Body of pancreas (tissue), 4 donors: ENCODE measurements at places on chromosomes 2 and 18. TPM values are rescaled to one million over a fixed set of nuclear protein-coding genes. Genes with fewer than 3 reads are reported as not detected.

- H3K4me1 ChIP-seq: no peaks in the 10 kb centered on the region
- H3K4me3 ChIP-seq: no peak overlapping the region
- no peak for DNase-seq
- no peaks in the 10 kb centered on the region for H3K27me3 ChIP-seq
- no peaks in the 10 kb centered on the region for H3K36me3 ChIP-seq
Measured at GRCh38 chr2:172182624-172183023, 79.9 kb upstream of the DLX2 start.

DNA sequence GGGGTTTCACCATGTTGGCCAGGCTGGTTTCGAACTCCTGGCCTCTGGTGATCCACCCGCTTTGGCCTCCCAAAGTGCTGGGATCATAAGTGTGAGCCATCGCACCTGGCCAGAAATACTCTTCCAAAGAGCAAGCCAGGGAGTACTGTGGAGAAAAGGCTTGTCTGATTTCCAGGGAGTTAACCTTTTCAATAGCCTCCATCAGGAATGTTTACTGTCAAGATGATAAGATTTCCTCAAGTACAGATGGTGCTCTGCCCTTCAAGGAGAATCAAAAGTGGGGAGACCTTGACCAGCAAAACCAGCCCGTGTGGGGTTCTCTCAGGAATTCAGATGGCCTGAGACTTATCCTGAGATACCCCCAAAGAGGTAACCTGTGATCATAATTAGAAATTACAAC, 237.2 kb downstream of the PRKCE start:
- no peak for DNase-seq
- peaks cover 67% of the 10 kb centered on the region for H3K4me1 ChIP-seq
- H3K27me3 ChIP-seq: no peaks in the 10 kb centered on the region
- H3K4me3 ChIP-seq: no peak overlapping the region
- H3K36me3 ChIP-seq: no peaks in the 10 kb centered on the region

DNA sequence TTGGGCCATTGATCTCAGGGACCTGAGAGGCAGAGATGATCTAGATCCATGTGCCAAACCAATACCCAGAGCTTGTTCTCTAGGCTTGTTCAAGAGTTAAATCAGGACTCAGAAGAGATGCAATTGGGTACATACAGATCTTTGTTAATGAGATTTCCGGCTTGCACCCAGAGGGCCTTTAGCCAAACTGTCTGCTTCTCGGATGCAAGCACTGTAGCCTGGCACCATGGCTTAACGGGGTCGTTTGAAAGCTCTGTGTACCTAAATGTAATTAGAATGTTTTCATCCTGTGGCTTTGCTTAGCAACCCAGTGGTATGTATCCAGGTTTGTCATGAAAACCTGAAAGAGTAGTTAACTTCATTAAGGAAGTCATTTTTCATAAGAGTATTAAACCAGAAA, 94.2 kb downstream of the TPGS2 start:
- no peaks in the 10 kb centered on the region for H3K4me1 ChIP-seq
- no peaks in the 10 kb centered on the region for H3K27me3 ChIP-seq
- no peak for DNase-seq
- no peak overlapping the region for H3K27ac ChIP-seq

DNA sequence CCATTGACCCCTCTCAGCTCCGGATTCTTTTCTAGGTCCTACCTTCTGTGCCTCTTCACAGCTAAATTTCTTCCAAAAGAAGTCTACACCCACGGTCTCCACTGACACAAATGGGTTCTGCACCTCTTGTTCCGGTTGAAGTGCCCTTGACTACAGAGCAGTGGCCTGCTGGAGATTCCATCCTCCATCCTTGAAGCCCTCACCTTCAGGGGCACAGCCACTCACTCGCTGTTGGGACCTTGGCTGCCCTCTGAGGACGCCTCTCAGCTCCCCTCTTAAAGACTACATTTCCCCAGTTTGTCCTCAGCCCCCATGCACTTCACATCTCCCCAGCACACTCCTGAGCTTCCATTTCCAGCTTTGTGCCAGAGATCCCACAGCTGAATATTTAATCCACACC, 226.3 kb downstream of the ATAD2B start:
- H3K27me3 ChIP-seq: no peaks in the 10 kb centered on the region
- H3K4me1 ChIP-seq: no peaks in the 10 kb centered on the region
- DNase-seq: no peak
- no peaks in the 10 kb centered on the region for H3K36me3 ChIP-seq
- H3K27ac ChIP-seq: no peak overlapping the region
- H3K4me3 ChIP-seq: no peak overlapping the region

DNA sequence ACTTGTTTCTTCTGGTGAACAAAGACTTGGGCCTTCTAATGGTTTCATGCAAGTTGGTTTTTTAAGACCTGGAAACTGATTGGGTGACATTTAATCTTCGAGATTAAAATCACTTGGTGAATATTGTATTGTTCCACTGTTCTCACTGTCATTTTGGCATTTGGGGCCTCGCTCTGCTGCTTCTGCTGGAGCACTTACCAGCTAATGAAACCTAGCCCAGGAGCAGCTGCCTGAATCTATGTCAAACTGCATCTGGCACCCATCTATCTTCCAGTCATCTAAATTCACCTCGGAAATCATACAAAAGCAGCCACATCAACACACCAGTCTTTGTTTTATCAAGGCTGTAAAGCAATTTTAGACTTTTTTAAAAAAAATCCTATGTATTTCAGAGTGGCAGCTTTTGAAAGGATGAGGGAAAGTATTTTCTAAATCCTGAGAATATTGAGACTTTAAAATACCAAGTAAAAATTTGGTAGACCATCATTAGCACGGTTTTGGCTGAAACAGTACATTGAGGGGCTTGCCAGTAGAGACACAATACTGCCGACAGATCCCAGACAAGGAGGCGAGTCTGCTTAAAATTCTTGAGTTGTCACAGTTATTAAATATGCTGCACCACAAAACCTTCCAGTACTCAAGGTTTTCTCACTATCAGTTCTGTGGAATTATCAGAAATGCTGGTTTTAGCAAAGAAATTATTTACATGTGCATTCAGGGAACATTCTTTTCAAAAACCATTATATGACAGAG, 26.1 kb upstream of the SERTAD2 start:
- no peak overlapping the region for H3K4me3 ChIP-seq
- H3K27ac ChIP-seq: no peak overlapping the region
- no peaks in the 10 kb centered on the region for H3K36me3 ChIP-seq
- no peaks in the 10 kb centered on the region for H3K4me1 ChIP-seq
- H3K27me3 ChIP-seq: no peaks in the 10 kb centered on the region

GRCh38 chr2:158495175-158495574, 38.4 kb downstream of the PKP4 start:
- H3K4me3 ChIP-seq: no peak overlapping the region
- H3K27me3 ChIP-seq: no peaks in the 10 kb centered on the region
- H3K4me1 ChIP-seq: peaks cover 27% of the 10 kb centered on the region
- no peaks in the 10 kb centered on the region for H3K36me3 ChIP-seq
- H3K27ac ChIP-seq: no peak overlapping the region

DNA sequence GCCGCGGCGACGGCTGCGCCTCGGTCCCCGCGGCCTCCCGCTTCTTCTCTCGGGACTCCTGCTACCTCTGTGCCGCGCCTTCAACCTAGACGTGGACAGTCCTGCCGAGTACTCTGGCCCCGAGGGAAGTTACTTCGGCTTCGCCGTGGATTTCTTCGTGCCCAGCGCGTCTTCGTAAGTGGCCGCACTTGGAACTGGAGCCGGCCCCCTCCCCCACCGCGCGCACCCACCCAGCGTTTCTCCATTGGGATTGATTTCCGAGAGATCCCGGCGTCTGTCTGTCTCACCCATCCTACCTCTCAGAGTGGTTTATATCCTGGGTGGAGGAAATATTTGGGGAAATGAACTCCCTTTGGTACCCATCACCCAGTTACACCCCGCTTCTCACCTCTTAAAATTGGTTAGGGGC, 498 bp downstream of the ITGAV start:
- H3K36me3 ChIP-seq: no peaks in the 10 kb centered on the region
- H3K4me3 ChIP-seq: peak overlapping the region; percentile 43
- H3K27me3 ChIP-seq: no peaks in the 10 kb centered on the region
- H3K4me1 ChIP-seq: peaks cover 41% of the 10 kb centered on the region

GRCh38 chr2:190767821-190768220, 112.8 kb upstream of the GLS start:
- no peak overlapping the region for H3K4me3 ChIP-seq
- DNase-seq: no peak
- no peaks in the 10 kb centered on the region for H3K27me3 ChIP-seq
- H3K4me1 ChIP-seq: no peaks in the 10 kb centered on the region
- no peaks in the 10 kb centered on the region for H3K36me3 ChIP-seq

DNA sequence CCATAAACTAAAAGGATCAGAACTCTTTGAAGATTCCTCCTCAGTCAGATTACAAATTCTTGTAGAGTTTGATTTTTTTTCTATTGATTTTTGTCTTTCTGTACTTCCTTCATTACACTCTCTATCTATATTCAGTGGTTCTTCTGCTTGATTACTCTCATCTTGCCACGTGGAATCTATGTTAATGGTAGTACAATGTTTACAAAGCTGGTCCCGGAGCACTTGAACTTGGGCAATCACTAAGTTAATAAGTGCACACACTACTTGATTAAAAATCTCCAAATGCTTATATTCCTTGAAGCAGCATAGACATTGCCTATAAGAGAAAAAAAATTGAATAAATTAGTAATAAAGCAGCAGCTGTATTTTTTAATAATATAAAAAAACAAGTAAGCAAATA, 65.1 kb downstream of the USP34 start:
- no peak overlapping the region for H3K4me3 ChIP-seq
- no peak for DNase-seq
- no peaks in the 10 kb centered on the region for H3K27me3 ChIP-seq
- no peaks in the 10 kb centered on the region for H3K36me3 ChIP-seq

DNA sequence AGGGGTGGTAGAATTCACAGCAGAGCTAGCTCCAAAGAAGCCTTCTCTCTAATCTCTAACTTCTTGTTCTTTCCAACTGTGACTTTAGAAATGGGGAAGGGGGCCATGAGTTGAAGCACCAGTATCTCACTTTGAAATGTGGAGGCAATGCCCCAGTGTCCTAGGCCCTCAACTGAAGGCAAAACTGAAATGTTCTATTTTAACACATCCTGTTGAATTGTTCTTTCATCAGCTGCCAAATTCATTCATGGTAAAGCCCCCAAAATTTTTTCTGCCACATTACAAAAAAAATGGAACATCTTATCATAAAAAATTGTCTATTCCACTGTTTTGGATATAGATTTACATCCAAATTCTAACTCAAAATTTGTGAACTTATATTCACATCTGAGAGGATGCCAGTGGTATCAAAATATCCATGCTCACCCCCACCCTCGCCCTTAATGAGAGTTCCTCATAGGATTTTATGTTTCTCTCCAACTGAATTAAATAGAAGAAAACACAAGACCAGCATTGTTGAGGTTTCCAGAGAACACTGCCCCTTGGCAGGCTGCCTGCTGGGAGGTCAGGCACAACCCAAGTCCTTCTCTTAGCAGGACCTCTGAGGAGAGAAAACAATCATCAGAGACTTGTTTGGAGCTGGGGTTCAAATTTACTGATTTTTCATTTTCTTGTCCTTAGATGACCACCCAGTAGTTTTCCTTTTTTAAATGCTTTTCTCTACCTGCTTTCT, 147.4 kb upstream of the PGAP1 start:
- no peaks in the 10 kb centered on the region for H3K36me3 ChIP-seq
- H3K4me1 ChIP-seq: no peaks in the 10 kb centered on the region
- H3K27me3 ChIP-seq: no peaks in the 10 kb centered on the region
- peak; percentile 20 for DNase-seq

DNA sequence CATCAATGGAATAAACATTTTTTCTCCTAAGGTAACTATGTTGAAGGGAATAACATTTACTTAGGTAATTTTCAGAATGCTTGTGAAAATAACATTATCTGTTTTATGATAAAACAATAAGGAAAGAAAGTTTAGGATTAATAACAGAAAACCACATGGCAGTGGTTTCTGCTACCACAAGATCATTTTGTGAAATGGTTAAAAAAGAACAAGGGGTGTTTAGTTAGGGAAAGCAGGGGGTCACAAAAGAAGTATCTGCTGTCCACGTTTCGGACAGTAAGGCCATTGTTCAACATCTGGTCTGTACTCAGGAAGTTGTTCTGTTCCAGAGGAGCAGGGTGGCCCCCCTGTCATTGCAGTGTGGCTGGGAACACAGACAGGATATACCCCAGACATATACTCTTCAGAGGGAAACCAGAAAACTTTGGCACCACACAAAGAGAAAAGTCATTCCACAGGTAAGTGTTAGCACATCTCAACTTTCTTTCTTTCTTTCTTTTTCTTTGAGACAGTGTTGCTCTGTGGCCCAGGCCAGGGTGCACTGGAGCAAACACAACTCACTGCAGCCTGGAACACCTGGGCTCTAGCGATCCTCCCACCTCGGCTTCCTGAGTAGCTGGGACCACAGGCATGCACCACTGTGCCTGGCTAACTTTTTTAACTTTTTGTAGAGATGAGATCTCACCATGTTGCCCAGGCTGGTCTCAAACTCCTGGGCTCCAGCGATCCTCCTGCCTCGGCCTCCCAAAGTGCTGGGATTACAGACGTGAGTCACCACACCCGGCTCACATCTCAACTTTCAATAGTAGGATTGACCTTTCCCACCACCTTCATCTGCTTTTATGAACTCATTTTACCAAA, 14.8 kb upstream of the ARL5A start:
- DNase-seq: no peak
- H3K36me3 ChIP-seq: no peaks in the 10 kb centered on the region
- H3K4me1 ChIP-seq: no peaks in the 10 kb centered on the region
- H3K4me3 ChIP-seq: no peak overlapping the region
- H3K27me3 ChIP-seq: no peaks in the 10 kb centered on the region
- H3K27ac ChIP-seq: no peak overlapping the region

- no peak for DNase-seq
- no peak overlapping the region for H3K4me3 ChIP-seq
- H3K4me1 ChIP-seq: no peaks in the 10 kb centered on the region
- H3K27ac ChIP-seq: no peak overlapping the region
- no peaks in the 10 kb centered on the region for H3K27me3 ChIP-seq
Measured at GRCh38 chr2:170503971-170504809, 210.9 kb upstream of the SP5 start.

GRCh38 chr2:7646024-7646423, 728.8 kb downstream of the RNF144A start:
- H3K27me3 ChIP-seq: no peaks in the 10 kb centered on the region
- H3K4me3 ChIP-seq: no peak overlapping the region
- H3K36me3 ChIP-seq: no peaks in the 10 kb centered on the region
- no peak for DNase-seq

Gene AQP12B
- 392 TPM for total RNA-seq

Gene SPDYA
- total RNA-seq: 0.26 TPM

Gene EML6
- 2.6 TPM for total RNA-seq

Gene GPR35
- total RNA-seq: 3.4 TPM

Gene EGR4
- total RNA-seq: not detected

Gene CDCA7
- 3.6 TPM for total RNA-seq

Gene LIMS1
- 19.1 TPM for total RNA-seq

Gene THUMPD2
- total RNA-seq: 7.0 TPM

Gene DYNAP
- not detected for total RNA-seq

Gene MGAT5
- total RNA-seq: 16.3 TPM
